T-helper 2 cell treated with Interferon-gamma antibody and Interleukin-4, amounts not matched to agents 5 μg/mL and 100 μg/mL, for 36 hours (primary cell): ENCODE measurements at places on chromosomes 4 and X.

DNA sequence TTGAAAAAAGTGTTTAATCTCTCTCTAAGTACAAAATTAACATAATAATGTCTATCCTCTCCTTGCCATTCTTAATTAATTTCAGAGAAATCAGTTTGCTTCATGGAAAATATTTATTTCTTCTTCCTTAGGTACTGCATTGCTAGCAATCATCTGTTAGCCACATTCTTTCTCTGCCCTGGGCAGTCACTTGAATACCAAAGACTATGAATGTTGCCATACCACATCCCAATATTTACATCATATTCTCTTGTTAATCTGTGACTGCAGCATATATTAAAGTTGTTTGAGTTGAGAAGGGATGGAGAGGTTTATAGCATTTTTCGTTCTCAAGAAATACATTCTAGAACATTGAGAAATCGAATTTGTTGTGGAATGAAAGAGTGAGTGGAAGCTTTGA is 672.8 kb downstream of the PCDH7 start:
- no peak for DNase-seq

DNA sequence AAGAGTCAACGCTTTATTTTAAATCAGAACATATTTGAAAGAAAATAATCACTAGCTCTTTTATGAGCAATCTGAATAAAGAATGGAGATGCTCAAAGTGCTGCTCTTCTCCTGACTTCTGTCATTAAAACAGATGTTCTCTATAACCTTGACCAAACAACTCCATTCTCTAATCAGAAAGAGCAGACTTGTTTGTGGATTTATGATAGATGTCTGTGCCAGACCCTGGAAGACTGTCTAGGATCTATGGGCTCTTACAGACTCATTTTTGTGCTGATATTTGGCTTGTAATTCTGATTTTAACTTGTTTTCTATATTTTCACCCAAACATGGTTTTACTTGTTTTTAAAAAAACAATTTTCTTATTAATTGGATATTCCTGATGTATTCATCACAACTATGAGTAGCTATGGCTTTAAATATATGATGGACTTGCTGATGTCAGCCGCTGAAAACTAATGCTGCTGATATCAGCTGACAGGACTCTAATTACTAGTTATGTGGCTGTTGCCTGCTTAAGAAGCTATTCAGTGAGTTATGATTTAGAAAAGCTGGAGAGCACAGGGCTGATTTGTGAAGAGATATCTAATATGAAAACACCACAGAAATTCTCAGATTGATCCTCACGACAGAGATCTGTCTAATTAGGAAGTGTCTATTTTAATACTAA is 31.6 kb upstream of the MAML3 start:
- no peak for DNase-seq

- DNase-seq = no peak
Observed at GRCh38 chr4:129822701-129823100, 726.7 kb downstream of the C4orf33 start.

DNA sequence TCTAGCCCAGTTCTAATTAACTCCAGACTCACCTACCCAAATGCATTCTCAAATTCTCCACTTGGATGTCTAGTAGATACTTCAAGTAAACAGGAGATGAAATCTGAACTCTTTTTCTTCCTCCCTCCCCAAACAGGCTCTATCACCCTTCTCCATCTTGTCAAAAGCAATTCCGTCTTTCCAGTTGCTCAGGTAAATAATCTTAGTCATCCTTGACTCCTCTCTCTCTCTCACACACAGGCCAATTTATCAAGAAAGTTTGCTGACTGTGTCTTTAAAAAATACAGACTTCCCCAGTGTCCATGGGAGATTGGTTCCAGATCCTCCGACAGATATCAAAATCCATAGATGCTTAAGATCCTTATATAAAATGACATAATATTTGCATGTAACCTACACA is 12.9 kb downstream of the TXK start:
- DNase-seq = no peak

DNA sequence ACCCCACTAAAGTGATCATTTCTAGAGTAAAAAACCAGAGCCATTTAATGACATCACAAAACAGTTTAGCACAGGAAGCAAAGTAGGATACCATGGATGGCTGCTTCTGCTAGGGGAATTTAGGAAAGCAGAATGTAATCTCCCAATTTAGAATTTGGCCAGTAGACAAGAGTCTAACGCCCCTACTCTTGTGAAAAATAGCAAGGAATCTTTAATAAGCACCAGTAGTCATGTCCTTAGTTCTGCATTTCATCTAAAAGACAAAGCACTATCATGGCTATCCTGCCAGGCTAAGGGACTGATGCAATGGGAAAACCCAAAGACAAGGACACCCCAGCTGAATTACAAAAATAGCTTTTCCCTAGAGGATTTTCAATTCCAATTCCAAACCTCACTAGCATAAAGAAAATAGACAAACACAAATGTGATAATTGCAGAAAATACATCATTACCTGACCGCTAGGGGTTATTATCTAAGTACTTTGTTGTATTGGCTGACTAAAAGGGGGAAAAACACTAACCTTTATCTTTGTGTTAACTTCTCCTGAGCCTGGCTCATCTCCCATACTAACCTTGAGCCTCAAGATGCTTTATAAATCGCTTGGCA is 2.6 kb upstream of the AMMECR1 start:
- DNase-seq = no peak

- no peak for DNase-seq
Observed at GRCh38 chrX:68018248-68019203, 414.8 kb downstream of the OPHN1 start.
